ENCODE measurements at places on chromosomes 5 and 9.

DNA sequence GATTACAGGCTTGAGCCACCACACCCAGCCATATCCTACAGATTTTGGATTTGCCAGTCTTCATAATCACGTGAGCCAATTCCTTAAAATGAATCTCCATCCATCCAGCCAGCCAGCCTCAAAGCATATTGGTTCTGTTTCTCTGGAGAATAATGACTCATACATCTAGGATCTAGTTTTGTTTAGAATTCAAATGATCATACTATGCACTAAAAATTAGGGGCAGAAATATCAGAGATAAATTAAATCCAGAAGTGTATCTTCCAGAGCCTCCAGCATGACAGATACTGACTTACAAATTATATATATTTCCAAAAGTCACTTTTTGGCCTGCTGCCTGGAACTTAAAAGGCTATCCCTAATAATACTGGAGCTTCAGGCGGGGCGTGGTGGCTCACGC is 119.1 kb upstream of the NR5A1 start:
- H3K27ac ChIP-seq, result no peak overlapping the region
- no peaks in the 10 kb centered on the region for H3K36me3 ChIP-seq
- no peak overlapping the region for H3K4me3 ChIP-seq
- H3K27me3 ChIP-seq, result no peaks in the 10 kb centered on the region
- no peaks in the 10 kb centered on the region for H3K4me1 ChIP-seq
- DNase-seq, result no peak

DNA sequence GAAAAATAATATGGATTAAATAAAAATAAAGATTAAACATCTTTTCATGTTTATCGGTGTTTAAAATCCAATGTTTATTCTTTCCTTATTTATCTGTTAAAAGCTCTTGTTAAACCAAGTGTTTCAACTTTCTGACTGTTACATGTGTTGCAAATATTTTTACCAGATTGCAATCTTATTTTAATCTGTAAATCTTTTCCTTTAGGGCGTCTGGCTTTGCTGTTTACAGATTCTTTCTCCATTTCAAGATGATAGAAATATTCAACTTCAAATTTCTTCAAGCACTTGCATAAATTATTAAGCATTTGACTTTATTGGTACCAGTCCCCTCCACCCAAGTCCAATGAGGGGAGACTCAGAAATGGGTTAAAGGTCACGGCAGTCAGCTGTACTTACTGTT is 16.9 kb upstream of the ABCA1 start:
- H3K27me3 ChIP-seq, result no peaks in the 10 kb centered on the region
- H3K4me1 ChIP-seq, result no peaks in the 10 kb centered on the region
- H3K36me3 ChIP-seq, result no peaks in the 10 kb centered on the region
- no peak overlapping the region for H3K4me3 ChIP-seq

DNA sequence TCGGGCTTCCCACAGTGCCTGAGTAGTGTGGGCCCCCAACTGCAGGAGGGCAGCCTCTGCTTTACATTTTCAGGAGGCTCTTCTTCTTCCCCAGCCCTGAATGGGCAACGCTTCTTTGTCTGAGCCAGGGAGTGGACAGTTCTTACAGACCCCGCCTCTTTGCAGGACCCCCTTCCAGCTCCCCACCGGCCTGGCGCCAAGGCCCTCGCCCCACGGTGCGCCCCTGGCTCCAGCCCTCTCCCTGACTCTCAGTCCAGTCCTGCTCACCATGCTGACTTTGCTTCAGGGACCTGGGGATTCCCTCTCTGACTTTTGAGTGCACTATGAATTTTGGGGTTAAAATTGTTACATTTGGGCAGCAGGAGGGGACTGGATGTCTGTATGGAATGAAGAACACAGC is 123.8 kb downstream of the HSD17B3 start:
- no peaks in the 10 kb centered on the region for H3K4me1 ChIP-seq
- no peak overlapping the region for H3K4me3 ChIP-seq
- no peaks in the 10 kb centered on the region for H3K27me3 ChIP-seq
- DNase-seq, result no peak
- no peak overlapping the region for H3K27ac ChIP-seq

GRCh38 chr5:1660511-1660910 is 136.8 kb upstream of the LPCAT1 start:
- DNase-seq, result no peak
- H3K27me3 ChIP-seq, result no peaks in the 10 kb centered on the region
- H3K36me3 ChIP-seq, result no peaks in the 10 kb centered on the region
- H3K4me3 ChIP-seq, result no peak overlapping the region
- no peak overlapping the region for H3K27ac ChIP-seq

- H3K36me3 ChIP-seq, result no peaks in the 10 kb centered on the region
- no peak overlapping the region for H3K4me3 ChIP-seq
- no peaks in the 10 kb centered on the region for H3K4me1 ChIP-seq
- H3K27ac ChIP-seq, result no peak overlapping the region
- no peaks in the 10 kb centered on the region for H3K27me3 ChIP-seq
Measured at GRCh38 chr9:2210201-2210600, 195.1 kb downstream of the SMARCA2 start.

Measured in H1 (cell line).